Astrocyte of the cerebellum (primary cell): ENCODE measurements at places on chromosomes 4 and X.

DNA sequence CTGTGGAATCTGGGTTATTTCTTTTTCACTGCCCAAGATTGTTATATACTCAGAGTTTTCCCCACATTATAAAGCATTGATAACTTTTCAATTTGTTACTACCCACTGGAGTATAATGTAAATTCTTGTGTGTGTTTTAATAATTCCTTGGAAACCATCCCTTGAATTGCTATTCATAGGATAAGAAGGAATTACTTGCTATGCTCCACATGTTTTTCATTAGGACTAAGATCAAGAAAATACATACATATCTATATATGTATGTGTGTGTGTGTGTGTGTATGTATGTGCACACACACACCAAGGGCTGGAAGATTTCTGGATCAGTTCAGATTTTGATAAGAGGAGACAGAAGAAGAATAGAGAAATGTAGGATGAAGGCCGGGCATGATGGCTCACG, 206.4 kb upstream of the JADE1 start:
- DNase-seq = no peak

GRCh38 chr4:158299459-158300007, 89.2 kb downstream of the TMEM144 start:
- DNase-seq = no peak

DNA sequence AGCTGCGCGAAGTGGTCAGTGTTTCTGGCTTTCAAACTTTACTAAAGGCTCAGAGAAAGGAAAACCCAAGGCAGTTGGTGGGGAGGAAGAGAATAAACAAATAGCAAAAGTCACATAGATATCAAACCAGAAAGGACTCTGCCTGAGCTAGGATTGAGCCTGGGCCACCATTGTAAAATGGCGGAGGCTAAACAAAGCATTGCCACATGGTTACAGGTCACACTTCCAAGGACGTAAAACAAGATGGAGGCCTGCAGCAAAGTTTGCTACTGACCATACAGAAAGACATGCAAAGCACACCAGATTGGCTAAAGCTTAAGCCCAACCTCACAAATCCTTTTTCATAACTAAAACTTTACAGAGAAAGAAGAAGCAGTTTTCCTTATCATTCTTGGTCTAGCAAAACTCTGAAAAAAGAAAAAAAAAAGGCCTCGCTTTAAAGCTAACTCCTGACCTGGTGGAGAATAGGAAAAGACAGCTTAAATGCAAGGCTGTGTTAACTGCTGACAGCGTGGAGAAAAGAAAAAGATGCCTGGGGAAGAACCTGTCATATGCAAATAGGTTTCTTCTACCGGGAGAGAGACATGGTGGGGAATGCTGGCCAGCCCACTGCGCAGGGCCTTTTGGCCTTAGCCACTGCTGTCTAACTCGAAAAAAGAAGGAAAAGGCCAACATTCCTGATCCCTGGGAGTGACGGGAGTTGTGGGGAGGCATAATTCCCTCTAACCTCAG, 81.8 kb upstream of the SMARCA5 start:
- no peak for DNase-seq

GRCh38 chrX:152913910-152914309, 16.0 kb downstream of the ZNF185 start:
- DNase-seq = no peak

- no peak for DNase-seq
Observed at GRCh38 chrX:110287605-110288004, 30.3 kb downstream of the AMMECR1 start.

DNA sequence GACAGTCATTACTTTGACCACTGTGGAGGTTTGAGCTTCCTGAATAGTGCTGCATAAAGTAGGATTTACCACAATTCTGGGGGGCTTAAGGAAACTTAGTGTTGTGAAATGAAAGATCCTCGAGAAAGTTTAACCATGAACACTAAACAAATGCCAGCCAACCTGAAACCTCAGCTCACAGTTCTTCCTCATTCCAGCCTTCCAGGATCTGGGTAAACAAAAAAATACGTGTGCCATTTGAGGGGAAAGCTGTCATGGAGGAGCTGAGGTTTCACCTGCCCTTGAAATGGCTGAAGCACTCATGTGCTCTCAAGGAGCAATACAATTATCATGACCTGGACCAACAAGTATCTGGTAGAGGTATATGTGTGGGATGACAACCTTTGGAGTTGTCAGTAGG, 142.7 kb downstream of the NPNT start:
- no peak for DNase-seq

DNA sequence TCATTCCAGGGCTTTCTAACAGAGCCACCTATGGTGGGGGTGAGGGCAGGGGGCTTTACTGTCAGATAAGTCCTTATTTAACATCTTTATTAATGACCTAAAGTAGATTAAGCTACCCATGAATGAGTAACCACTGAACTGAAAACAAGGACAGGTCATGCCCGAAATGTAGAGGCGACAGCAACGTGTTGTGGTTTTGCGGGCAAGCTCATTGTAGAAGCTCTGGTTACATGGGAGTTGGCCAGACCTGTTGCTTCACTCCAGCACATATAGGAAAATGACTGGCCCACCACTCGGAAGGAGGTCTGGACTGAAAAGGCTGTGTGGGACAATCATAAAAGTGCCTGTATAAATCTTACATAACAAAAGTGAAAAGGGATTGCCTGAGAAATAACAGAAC, 109.6 kb upstream of the NDP start:
- DNase-seq = no peak

GRCh38 chr4:103032574-103032973, 13.1 kb upstream of the SLC9B1 start:
- peak; percentile 19 for DNase-seq

DNA sequence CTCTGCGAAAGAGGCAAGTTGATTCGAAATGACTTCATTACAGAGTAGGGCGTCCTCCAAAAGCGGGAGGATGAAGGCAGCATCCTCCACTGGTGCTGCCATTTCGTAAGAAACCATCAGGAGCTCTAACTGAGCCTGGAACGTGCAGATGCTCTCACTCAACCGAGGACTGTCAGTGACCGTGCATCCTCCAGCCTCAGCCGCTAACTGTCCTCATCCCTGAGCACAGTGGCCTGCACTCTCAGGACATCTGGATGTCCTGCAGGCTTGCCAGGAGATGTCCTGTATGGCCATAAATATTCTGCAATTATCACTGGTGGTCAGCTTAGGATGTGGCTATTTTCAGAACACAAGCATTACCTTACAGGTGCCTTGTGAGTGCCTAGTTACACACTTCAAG, 107.1 kb upstream of the ADRA2C start:
- no peak for DNase-seq

- no peak for DNase-seq
Observed at GRCh38 chrX:140602140-140602539, 97.3 kb upstream of the SOX3 start.

GRCh38 chr4:70954032-70954431, 39.4 kb upstream of the DCK start:
- no peak for DNase-seq

GRCh38 chr4:109029987-109030386, 267.1 kb upstream of the ETNPPL start:
- DNase-seq = no peak

- DNase-seq = no peak
Observed at GRCh38 chr4:12889054-12889453, 595.1 kb downstream of the RAB28 start.

GRCh38 chrX:102672856-102673255, 21.6 kb downstream of the GPRASP1 start:
- DNase-seq = no peak

DNA sequence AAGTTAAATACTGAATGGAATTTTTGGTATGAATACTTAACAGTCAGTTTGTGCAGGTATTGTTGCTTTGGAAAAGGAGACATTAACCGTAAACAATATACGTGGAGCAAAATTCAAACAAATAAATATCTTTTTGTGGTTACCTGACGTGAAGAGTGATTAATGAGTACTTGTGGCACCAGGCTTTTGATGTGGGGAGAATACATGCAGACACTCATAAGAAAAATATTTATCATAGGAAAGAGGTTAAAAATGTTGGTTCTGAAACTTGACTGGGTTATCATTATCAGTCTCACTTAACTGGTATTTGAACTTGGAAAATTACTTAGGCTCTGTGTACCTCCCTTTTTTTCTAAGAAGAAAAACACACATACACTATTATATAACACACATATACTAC, 136.4 kb upstream of the NDST4 start:
- no peak for DNase-seq

- DNase-seq = no peak
Observed at GRCh38 chr4:16967722-16968121, 69.3 kb upstream of the LDB2 start.

GRCh38 chr4:60020389-60020788, 1179.7 kb upstream of the ADGRL3 start:
- DNase-seq = no peak

DNA sequence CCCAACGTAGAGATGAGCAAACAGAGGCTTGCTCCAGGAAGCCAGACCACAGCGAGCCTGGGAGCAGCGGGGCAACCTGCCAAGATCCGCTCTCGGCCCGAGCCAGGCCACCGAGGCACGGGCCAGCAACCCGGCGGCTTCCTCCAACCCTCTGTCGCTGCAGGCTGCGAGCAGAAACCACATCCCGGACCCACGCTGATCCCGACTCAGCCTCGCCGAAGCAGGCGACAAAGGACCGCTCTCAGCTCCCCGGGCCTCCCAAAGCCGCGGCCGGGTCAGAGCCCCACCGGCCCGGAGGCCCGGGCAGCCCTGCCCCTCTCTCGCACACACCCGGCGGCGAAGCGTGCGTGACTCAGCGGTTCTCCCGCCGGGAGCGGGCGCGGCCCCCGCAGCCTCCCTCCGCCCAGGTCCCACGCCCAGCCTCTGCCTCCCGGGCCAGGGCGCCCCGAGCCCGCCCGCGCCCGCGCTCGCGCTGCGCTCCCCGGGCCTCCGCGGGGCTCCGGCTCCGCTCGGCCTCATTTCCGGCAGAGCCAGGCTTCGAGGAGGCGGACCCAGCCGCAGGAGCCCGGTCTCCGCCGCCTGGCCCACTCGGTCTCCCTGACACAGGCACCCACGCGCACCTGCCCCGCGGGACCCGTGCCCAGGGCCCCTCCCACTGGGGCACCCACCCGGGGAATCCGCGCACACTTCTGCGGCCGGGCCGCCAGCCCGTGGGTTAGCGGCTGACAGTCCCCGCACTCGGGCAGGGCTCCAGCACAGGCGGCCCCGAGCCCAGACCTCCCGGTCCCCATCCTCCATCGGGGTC, 1.7 kb downstream of the PPP2R2C start:
- no peak for DNase-seq

- peak; percentile 83 for DNase-seq
Observed at GRCh38 chr4:125368671-125369081, 53.9 kb downstream of the FAT4 start.

GRCh38 chr4:113116414-113117357, 67.2 kb downstream of the ANK2 start:
- no peak for DNase-seq

DNA sequence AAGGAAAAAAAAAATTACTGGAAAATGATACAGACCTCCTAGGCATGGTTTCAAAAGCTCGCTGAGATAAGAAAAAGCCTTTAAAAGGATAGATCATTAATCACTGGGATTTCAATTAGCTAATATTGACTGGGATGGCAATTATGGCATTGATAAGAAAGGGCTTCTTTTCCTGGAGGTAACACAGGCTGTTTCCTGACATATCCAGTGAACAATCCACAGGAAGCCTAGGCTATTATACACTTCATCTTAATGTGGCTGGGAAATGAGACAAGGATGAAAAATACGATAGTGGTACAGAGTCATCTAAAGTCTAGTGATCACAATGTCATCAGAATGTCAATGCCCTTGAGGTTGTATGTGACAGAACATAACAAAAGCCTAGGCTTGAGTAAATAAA, 1579.3 kb downstream of the C4orf33 start:
- no peak for DNase-seq

DNA sequence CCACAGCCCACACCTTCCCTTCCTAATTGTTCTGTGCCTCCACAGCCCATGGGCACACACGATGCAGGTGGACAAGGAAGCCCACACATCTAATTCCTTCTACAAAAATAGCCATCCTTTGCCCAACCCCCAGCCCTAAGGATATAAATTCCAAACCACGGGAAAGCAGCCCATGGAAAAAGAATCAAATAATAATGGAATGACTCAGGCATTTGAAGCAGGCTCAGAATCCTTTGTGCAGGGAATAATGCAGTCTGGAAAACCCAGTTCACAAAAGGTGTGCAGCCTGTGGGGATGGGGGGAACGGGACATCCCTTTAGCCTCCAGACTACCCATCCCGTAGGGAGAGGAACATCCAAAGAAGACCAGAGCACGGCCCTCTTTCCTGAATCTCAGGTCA, 342.3 kb upstream of the GALNT7 start:
- DNase-seq = no peak

GRCh38 chr4:997375-998071, 4.3 kb upstream of the SLC26A1 start:
- DNase-seq = no peak

- no peak for DNase-seq
Observed at GRCh38 chrX:47562615-47563243, 1.7 kb downstream of the ARAF start.

- no peak for DNase-seq
Observed at GRCh38 chr4:106140601-106141000, 175.4 kb downstream of the TBCK start.

GRCh38 chr4:52984462-52984881, 122.4 kb downstream of the RASL11B start:
- no peak for DNase-seq

GRCh38 chr4:173211838-173212237, 43.2 kb downstream of the GALNT7 start:
- peak; percentile 63 for DNase-seq

- DNase-seq = no peak
Observed at GRCh38 chr4:7631288-7632014, 196.7 kb upstream of the PSAPL1 start.

DNA sequence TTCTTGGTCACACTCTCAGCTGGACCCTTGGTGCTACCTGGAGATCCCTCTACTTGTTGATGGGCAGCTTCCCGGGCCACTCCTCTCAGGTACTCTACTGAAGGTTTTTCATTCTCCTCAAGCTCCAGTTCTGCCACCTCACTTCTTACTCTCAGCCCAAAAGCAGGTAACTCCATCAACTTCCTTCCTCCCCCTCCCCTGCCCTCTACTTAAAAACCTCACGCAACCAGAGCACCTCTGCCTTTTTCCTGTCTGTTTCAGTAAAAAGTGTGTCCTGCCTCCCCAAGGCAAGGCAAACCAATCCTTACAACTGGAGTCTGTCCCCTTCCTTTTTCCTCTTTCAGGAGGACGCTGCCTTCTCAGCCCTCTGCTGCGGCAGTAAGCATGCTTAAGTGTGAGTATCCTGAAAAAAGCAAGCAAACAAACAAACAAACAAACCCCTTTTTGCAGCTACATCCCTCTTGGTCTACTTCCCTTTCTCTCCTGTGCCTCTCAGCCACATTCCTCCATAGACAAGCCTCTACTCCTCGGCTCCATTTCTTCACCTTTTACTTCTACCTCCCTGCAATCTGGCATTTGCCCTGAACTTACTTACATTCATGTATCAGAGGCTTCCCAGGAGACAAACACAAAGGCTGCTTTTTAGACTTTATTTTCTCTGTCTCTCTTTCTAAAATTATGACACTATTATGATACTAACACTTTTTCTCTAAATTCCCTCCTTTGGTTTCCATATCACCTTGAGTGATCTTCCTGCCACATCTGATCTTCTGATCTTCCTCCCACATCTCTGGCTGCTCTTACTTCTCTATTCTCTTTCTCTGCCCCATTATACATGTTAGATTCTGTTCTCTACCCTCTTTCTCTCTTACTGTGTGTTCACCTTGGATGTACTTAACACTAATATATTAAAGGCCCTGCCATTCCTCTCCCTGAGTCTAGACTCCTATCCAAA, 5.4 kb downstream of the ALPK1 start:
- no peak for DNase-seq

GRCh38 chr4:34112573-34112972, 2131.7 kb downstream of the ARAP2 start:
- DNase-seq = no peak
